ENCODE measurements at places on chromosomes 16 and 17.

- DNase-seq = no peak
Observed at GRCh38 chr17:32625971-32626370, 139.2 kb downstream of the CDK5R1 start.

- no peak for DNase-seq
Observed at GRCh38 chr17:50184611-50185398, 16.6 kb downstream of the COL1A1 start.

- DNase-seq = peak; percentile 40
Observed at GRCh38 chr16:54286366-54287130, at the start of gene IRX3. Gene IRX3, minus strand, starts transcription at chr16:54286787. Its CDS starts 737 bp downstream, at chr16:54286050.

DNA sequence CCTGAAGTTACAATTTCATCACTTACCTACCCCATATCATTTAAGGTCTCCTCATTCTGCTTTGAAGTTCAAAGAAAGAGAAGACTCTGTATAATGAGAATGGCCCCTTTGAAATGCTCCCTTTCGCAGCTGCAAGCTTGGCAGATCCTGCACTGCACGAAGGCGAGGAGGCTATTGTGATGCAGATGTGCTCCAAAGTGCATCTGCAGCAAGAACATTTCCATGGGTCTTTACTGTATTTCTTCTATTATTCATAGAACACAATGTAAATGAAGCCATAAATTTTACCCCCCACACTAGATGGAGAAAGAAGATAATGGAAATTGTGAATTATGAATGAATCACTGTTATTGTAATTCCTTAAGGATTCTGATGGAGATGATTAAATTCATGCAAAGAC is 178.7 kb downstream of the CHD9NB start:
- no peak for DNase-seq

- DNase-seq = no peak
Observed at GRCh38 chr17:65902831-65903522, 289.0 kb downstream of the CEP112 start.

DNA sequence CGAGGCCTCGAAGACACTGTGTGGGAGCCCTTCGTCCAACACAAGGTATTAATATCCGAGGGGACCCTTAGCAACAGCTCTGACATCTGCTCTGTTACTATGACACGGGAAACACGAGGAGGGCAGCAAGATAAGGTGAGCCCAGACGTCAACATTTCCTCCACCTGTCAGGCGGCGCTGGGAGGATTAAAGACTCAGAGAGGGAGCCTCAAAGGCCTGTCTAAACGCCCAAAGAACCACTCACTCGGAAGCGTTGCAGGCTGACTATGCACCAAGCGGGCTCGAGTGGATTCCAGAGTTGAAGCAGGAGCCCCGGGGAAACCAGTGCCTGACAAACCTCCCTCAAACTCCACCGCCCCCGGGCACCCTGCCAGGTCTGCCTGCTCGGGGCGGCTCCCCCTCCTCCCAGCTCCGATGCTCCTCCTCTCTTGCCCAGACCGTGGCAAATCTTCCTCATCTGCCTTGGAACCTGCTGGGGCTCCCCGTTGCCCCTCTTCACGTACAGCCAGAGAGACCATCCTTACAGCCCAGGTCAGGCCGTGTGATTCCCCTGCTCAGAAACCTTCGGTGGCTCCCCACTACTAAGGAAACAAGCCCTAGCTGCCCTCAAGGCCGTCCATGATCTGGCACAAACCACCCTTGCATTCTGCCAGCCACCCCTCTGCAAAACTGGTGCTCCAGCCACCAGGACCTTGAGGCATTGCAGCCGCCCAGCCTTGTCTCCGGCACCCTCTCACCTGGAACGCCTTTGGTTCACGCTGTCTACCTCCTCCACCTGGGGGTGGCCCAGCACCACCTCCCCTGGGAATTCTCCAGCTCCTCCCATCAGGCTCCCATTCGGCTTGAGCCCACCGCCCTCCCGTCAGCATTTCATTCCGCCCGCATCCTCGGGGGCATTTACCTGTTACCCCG is 16.2 kb downstream of the RPH3AL start:
- peak; percentile 69 for DNase-seq

DNA sequence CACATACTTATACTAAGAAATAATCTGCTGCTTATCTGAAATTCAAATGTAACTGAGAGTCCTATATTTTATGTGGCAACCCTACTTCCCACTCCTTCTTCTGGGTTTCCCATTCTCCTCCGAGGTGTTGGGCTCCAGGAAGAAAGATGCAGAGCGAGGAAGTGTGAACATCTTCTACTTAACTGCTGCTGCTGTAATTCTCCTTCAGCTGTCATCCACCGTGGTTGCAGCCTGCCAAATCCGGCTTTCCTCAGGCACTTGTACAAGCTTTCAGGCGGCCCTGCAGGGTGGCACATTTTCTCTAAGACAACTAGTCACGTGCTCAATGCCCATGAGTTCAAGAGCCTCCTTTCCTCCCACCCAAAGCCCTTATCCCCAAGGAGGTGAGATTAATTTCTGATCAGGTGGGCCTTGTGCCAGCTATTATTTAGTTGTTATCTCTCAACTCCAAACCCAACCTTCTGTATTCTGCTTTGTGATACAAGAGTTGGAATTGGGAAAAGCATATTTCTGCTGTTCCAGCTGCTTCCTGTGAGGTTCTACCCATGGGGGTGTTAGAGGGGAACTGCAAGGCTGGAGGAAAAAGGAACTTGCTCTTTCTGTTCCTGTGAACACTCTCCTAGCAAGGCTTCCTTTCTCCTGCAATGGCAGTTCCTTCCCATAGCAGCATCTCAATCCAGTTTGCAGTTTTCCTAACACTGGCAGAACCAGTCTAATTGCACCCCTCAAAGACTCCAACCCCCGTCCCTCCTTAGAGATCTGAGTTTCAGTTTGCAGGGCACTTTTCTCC is 67.6 kb upstream of the RBBP6 start:
- peak; percentile 8 for DNase-seq

DNA sequence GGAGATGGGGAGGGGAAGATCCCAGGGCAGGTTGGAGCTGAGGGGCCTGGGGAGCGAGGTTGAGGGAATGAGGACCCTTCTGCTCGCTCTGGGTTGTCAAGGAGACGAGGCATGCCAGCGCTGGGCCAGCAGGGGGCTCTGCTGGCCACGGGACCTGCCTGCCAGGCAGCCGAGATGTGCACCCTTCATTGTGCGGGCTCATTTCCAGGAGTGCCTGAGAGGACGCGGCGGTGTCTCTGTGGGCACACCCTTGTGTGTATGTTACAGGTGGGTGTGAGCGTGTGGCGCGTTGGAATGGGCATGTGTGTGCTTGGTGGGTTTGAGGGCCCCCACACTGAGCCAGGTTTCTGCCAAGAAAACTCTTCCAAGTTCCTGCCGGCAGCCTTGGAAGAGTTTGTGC is 15.9 kb downstream of the ARHGAP23 start:
- DNase-seq = peak; percentile 83

DNA sequence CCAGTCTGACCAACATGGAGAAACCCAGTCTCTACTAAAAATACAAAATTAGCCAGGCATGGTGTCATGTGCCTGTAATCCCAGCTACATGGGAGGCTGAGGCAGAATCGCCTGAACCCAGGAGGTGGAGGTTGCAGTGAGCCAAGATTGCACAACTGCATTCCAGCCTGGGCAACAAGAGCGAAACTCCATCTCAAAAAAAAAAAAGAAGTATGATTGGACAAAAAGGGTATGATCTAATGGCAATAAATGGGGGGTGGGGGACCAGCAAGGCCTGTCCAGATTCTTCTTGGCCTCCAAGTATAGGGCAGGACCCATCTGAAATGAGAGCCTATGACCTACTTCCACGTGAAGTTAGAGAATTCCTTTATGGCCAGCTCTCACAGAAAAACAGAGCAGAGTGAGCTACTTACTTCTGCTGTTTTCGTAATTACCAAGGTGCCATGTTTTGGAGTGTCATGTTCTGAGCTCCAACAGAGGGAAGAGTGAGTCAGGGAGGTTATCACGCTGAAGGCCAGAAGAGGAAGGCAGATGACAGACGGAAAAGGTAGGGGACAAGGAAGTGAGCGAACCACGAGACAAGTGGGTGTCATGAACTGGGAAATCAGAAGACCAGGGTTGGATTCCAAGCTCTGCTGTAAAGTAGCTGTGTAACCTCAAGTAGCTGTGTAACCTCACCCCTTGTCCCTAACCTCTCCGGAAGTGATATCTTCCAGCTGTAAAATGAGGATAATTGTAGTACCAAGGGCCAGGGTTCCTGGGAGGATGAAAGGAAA is 3.6 kb upstream of the ZMYND15 start:
- DNase-seq = peak; percentile 34

- no peak for DNase-seq
Observed at GRCh38 chr16:11280616-11281522, at the start of gene PRM1. Gene PRM1, minus strand, starts transcription at chr16:11281330. Its CDS starts 92 bp downstream, at chr16:11281238.

- DNase-seq = peak; percentile 99
Observed at GRCh38 chr16:75464122-75464918, at the start of gene TMEM170A. Gene TMEM170A, minus strand, starts transcription at chr16:75464689. Its CDS starts 89 bp downstream, at chr16:75464600.

GRCh38 chr17:55587608-55588139 is 76.4 kb upstream of the SMIM36 start:
- no peak for DNase-seq

DNA sequence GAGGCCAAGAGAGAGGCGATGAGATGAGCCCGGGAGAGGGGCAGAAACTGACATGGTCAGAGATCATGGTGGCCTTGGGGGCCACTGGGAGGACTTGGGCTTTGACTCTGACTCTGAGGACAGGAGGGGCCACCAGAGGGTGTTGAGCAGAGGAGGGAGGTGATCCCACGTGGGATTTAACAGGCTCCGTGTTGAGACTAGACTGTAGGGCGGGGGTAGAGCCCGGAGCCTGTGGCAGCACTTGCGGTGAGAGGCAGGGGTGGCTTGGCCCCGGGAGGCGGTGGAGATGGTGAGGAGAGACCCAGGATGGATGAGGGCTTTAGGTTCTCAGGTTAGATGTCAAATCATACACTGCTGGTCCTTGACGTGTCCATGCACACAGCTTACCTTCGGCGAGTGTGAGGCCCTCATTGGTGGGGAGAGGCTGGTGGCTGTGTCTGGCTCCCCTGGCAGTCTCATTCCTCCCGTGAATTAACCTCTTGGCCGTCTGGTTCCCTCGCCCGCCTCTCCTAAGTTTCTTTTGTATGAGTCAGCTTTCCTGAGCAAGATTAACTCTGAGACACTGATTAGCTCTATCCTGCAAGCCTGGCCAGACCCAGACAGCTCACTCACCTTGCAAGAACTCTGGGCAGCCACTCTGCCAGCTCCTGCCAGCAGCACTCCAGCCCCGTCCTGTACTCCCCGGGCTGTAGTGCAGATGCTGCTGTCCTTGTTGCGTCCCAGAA is 39.7 kb downstream of the VPS35L start:
- DNase-seq = no peak

DNA sequence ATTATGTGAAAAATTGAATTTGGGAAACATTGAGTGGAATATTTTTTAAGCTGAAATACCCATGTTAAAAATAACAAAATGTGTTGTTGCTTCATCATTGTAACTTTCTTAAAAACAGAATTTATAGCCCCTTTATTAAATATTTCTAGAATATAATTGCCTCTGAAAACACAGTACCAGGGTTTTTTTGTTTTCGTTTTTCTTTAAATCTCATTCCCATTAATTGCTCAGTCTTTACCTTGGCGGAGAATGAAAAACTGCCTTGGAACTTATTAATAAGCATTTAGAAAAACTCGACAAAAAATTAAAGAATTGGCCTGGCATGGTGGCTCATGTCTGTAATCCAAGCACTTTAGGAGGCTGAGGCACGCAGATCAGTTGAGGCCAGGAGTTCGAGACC is 195.2 kb upstream of the TBX2 start:
- no peak for DNase-seq

DNA sequence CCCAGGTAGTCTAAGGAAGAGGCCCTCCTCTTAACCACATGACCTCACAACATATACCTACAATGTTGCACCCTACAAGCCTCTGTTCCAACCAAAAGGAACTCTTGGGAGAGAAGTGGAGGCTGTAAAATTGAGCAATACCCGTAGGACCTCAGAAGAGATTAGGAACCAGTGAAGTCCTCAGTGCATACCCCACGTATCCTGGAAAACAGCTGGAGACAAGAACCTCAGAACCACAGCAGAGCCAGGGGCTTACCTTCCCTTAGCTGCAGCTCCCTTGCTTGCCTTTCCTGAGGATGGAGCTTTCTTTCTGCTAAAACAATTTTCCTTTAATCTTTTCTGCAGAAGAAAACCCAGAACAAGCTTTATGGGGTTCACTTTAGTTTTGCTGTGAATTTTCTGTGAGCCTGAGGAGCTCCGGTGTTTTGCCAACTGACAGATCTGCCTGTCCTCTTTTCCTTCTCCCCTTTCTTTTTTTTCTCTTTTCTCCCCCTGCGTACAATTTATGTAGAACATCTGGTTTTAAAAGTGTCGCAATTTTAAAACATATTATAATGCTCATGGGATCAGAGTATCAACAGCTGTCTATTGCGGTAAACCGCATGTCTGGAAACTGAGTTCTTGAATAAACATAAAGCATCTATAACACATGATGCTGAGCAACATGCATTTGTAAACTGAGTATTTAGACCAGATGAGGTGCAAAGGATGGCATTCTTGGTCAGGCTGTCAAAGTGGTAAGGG is 226.4 kb upstream of the MAF start:
- no peak for DNase-seq

DNA sequence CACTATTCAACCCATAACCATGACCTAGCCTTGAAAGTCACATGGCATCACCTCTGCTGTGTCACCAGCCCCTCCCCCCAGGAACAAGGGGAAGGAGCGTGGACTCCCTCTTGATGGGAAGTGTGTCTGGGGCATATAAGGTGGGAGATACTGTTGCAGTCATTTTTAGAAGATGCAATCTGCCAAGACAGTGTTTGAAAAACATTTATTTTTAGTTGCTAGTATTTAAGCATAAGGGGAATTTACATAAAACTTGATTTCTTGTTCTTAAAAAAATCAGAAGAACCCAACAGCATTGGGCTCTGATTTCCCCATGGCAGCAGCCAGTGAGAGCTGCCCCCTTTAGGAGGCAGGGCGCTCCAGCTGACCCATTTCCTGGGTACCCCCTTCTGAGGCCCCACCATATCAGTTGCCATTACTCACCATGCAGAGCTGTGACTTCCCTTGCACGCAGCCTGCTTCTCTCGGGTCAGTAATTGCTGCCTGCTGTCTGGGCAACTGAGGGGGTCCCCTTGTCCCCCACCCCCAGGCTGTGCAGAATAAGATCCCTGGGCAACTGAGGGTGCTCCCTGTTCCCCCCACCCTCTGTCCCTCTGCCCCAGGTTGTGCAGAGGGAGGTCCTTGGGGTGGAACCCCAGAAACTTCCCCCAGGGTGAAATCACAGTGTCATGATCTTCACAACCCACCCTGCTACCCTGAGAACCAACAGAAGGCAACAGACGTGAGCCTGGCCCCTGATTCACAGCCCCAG is 11.8 kb upstream of the CDC42EP4 start:
- DNase-seq = no peak

GRCh38 chr16:11400076-11400475 is 54.8 kb downstream of the RMI2 start:
- DNase-seq = no peak

- DNase-seq = no peak
Observed at GRCh38 chr16:19168371-19169081, 486 bp downstream of the SYT17 start.
